ENCODE measurements at places on chromosomes 6 and 20. TPM values are rescaled to one million over a fixed set of nuclear protein-coding genes. Genes with fewer than 3 reads are reported as not detected.

GRCh38 chr6:99940582-99940981, 53.4 kb downstream of the MCHR2 start:
- no peak for DNase-seq

The LPA gene
- total RNA-seq, result 1.3 TPM

The CST5 gene
- not detected for total RNA-seq

DNA sequence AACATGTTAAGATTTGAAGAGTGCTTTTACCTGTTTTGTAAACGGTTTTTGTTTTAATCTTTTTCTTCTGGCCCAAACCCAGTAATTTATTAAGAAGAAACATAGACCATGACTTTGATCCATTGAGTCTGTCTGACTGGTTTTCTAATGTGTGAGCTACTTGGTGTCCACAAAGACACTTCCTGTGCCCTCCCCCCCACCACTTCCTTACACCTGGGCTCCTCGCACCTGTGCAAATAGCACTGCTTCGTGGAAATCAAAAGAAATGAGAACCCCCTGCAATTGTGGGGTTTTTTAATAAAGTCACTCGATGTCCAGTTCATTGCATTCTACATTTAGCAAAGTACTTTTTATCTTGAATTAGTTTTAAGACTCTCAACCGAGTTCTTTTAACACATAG, 65.5 kb downstream of the SMOC2 start:
- DNase-seq, result no peak

GRCh38 chr6:33686981-33687975, 24.2 kb downstream of the UQCC2 start:
- no peak for DNase-seq

The KATNA1 gene
- 8.5 TPM for total RNA-seq

GRCh38 chr20:33407251-33407650, 5.9 kb upstream of the CDK5RAP1 start:
- no peak for DNase-seq

DNA sequence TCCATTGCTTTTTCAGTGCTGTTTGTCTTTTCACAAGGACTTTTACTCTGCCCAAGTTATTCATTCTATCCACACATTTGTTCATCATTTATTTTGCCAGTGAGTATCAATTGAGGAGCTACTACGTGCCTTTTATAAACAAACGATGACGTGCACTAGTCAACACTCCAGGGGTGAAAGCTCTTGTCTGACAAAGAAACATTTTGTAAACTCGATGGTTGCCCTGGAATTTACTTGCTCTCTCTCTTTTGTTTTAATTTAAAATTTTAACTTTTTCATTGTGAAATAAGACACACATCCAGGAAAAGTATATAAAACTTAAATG, 8.3 kb upstream of the MRPS18A start:
- no peak for DNase-seq

- no peak for DNase-seq
Measured at GRCh38 chr20:63254606-63255384, 532 bp upstream of the NKAIN4 start.

DNA sequence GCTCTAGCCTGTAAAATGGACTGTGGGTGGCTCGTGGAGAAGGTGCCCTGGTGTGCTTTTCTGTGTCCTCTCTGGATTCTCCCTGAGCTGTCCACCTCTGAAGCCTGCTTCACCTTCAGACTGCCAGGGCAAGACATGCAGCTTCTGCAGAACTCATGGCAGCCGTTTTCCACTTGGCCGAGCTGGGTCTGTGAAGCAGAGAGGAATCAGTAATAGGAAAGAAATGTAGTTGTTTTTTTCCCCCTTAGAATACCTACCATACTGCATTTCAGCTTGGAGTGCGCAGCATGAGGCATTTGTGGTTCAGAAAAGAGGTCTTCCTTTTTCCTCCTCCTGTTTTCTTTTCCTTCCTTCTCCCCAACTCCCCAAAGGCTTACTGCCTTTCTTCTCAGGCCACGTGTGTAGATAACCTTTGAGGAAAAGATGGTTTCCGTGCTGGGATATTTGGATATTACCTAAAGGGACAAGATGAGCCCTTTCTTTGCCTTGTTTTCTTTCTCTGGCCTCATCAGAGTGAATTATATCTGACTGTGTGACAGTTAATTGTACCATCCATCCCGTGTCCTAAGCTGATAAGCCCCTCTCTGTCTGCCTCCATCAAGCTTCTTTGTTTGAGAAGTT, 39.4 kb downstream of the RREB1 start:
- no peak for DNase-seq
